Tracheal epithelial cell (primary cell): ENCODE measurements at places on chromosomes 16 and 17. TPM values are rescaled to one million over a fixed set of nuclear protein-coding genes. Genes with fewer than 3 reads are reported as not detected.

Gene SULT1A1
- 6.0 and 14.7 TPM in 2 replicates for total RNA-seq

Gene GPR142
- total RNA-seq: not detected in 2 replicates

Gene CES1
- total RNA-seq: 1.2 TPM in 1 of 2 replicates, not detected in the other

Gene TBC1D3B
- total RNA-seq: 0.48 and 0.64 TPM in 2 replicates

Gene HS3ST3B1
- 2.2 and 3.0 TPM in 2 replicates for total RNA-seq

Gene AXIN2
- total RNA-seq: 0.24 TPM in 1 of 2 replicates, not detected in the other

Gene ZFP3
- total RNA-seq: 0.43 and 0.48 TPM in 2 replicates

Gene SLC13A2
- total RNA-seq: not detected in 2 replicates

Gene RAC3
- 14.3 and 40.7 TPM in 2 replicates for total RNA-seq

Gene SEPTIN12
- total RNA-seq: not detected in 2 replicates

Gene CCL17
- total RNA-seq: not detected in 2 replicates

Gene CTRL
- total RNA-seq: 0.24 TPM in 1 of 2 replicates, not detected in the other

Gene CES5A
- not detected in 2 replicates for total RNA-seq

Gene KRTAP2-1
- total RNA-seq: not detected in 2 replicates

Gene TMED6
- total RNA-seq: not detected in 2 replicates

Gene SBK1
- under 0.01 and 0.48 TPM in 2 replicates for total RNA-seq

Gene DCAKD
- total RNA-seq: 37.8 and 43.9 TPM in 2 replicates

Gene CDRT15L2
- not detected in 2 replicates for total RNA-seq

Gene KRT20
- total RNA-seq: not detected in 2 replicates

Gene WNT9B
- not detected in 2 replicates for total RNA-seq

Gene TAC4
- total RNA-seq: not detected in 2 replicates

Gene TBC1D3G
- total RNA-seq: not detected in 2 replicates

Gene LHX1
- total RNA-seq: 1.2 TPM in 1 of 2 replicates, not detected in the other

Gene CACNG5
- total RNA-seq: not detected in 2 replicates

Gene CLEC3A
- total RNA-seq: not detected in 2 replicates

Gene PPY
- total RNA-seq: not detected in 2 replicates

Gene KRTAP4-4
- not detected in 2 replicates for total RNA-seq

Gene DNAI2
- not detected in 2 replicates for total RNA-seq

Gene CCL15
- not detected in 2 replicates for total RNA-seq

Gene GPR139
- total RNA-seq: not detected in 2 replicates

Gene SPNS2
- total RNA-seq: 2.8 and 45.1 TPM in 2 replicates

Gene PLA2G10
- total RNA-seq: 0.64 TPM in 1 of 2 replicates, not detected in the other

Gene KRT35
- not detected in 2 replicates for total RNA-seq

Gene ANKS4B
- under 0.01 TPM in 1 of 2 replicates, not detected in the other for total RNA-seq

Gene UNK
- 7.5 and 8.3 TPM in 2 replicates for total RNA-seq

Gene TIGD7
- total RNA-seq: 2.2 and 3.6 TPM in 2 replicates

Gene TM4SF5
- not detected in 2 replicates for total RNA-seq

Gene ALOX12
- total RNA-seq: 0.24 TPM in 1 of 2 replicates, not detected in the other
